Fibroblast of mammary gland (primary cell): ENCODE measurements at places on chromosomes 6 and 20.

GRCh38 chr20:36455972-36456625 is 85.2 kb upstream of the MYL9 start:
- no peak for DNase-seq

DNA sequence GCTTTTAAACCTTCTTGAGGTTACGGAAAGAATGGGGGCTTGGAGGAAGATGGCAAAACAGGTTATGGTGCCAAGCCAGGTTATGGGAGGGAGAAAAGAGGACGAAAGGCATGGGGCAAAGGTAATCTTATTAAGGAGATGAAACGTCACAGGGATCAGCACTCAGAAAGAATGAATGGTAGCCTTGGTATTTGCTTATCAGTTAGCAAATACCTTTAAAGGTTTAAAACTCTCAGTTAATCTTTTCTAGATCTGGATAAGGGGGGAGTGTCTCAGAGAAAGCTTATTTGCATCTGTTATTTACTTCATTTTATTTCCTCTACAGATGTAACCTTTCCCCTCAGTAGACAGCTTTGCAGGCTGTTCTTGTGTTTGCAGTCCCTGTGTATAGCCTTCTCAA is 55.5 kb upstream of the EEF1E1 start:
- no peak for DNase-seq

DNA sequence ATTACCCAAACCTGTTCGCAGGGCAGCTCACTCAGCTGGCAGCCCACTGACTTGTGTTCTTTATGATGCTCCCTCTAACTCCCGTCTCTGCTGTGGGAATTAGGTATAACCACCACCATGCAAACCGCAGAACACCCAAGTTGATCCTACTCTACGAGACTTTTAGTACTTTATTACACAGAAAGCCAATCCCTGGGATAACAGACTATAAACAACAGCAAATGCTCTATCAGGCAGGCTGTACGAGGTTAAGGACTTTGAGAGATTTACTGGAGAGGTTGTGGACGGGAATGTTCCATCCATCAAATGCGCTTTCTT is 241.1 kb downstream of the FOXC1 start:
- DNase-seq = no peak

DNA sequence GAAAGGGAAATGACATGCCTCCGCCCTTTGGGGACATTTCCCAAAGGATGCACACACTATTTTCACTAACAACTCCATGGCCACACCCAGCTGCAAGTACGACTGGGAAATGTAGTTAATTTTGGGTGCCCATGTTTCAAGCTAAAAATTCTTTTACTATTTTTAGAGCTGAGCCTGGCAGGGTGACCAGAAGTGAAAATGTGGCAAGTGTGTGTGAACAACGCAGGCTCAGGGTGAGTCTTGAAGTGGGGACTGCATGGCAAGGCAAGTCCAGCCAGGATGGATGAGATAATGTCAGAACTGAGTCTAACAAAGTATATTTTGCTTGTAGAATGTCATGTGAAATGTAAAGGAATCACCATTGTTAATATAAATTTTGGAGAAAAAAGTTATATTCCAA is 17.0 kb upstream of the CD109 start:
- no peak for DNase-seq

GRCh38 chr6:141041596-141042087 is 1091.1 kb upstream of the GJE1 start:
- no peak for DNase-seq

- DNase-seq = peak; percentile 64
These were observed 58.2 kb upstream of the TRAF3IP2 start for GRCh38 chr6:111663692-111664564.

GRCh38 chr6:164962805-164963204 is 346.6 kb downstream of the C6orf118 start:
- no peak for DNase-seq
